NCI-H1436 (cell line): ENCODE measurements at places on chromosomes 5 and 9.

- DNase-seq = no peak
Observed at GRCh38 chr5:41736641-41737040, 133.6 kb downstream of the OXCT1 start.

DNA sequence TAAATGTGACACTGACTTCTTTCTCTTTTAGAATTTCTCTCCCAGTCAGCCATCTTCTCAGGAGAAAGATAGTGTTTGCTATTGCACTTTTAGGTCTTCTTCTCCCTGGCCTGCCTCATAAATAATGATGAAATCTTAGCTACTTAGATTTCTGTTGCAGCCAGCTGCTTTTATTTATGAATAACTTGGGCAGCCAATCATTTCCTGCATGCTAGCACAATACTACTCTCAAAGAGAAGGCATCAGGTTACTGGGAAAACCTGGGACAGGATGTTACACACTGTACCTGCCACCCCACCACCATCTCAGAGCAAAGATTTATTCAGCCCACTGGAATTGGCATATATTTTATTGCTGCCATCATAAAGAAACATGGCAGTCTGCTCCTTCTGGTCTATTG lies 266.6 kb downstream of the PRELID2 start:
- DNase-seq = peak; percentile 43

DNA sequence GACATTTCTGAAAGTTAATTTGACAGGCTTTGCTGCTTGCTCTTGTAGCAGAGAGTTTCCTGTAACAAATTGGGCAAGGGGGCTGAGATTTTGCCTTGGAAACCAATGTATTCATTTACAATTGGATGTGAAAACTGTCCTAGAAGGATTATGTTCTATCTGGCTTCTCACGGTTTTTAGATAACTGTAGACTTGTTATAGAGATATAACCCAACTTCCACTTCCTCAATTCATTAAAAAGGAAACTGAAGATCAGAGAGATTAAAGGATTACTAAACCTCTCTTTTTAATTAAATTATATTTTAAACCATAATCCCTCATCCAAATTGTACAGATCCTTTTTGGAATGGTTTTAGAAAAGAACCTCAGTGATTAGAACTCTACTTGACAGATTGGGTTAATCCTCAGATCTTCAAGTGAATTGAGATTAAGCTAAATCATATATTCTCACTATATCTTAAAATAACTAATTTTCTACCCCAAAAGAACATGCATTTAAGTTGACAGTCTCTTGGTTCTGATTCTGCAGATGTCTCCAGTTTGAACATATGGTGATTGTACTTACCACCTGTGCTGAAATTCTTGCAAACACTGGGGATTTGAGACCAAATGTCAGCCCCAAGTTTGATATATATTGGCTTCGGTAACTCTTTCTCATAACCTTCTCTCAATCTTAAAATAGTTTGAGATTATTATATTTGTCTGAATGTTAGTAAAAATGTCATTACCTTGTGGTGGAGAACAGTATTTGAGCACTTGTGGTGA lies 130.1 kb upstream of the C9orf72 start:
- no peak for DNase-seq

GRCh38 chr5:80874162-80874561 lies 86.0 kb upstream of the RASGRF2 start:
- DNase-seq = no peak

GRCh38 chr5:8019719-8020218 lies 150.8 kb downstream of the MTRR start:
- DNase-seq = no peak

GRCh38 chr9:13049223-13049622 lies 230.3 kb downstream of the MPDZ start:
- no peak for DNase-seq

DNA sequence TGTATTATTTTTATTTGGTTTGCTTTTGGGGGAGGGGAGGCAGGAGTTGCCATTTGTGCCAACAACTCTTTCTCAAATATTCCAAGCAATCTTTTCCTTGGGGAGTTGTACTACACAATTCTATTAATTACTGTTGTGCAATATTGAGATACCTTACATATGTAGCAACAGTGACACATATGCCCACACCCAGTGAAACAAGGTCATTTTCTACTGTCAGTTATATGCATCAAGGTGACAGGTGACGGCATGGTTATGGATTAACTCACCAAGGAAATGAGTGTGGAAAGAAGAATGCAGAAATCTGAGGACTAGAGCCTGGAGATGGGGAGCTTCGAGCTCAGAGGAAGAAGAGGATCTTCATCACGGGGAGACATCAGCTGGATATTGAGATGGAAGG lies 17.9 kb upstream of the MSMP start:
- DNase-seq = no peak

- DNase-seq = no peak
Observed at GRCh38 chr5:157518963-157519362, 56.6 kb downstream of the ADAM19 start.

DNA sequence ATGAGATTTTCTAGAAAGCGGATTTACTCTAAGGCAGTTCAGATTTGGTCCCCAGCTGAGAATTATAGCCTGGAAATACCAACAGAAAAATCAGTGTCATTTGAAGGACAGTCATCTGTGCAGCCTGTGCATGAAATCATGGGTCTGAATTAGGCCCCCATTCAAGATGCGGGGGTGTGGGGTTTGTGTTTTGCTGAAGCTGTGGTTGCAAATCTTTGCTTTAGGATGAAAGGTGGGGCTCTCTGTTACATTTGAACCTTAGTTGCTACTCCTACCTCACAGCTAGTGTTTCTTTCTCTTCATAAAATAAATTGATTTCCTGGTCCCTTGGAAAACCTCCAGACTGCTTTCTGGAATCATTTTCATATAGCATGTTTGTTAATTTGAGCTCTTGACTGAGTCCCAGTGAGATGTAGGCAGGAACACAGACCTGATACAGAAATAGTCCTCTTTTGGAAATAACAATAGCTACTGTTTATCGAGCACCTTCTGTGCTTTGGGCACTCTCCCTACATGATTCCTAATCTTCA lies 4.8 kb upstream of the ABL1 start:
- no peak for DNase-seq

DNA sequence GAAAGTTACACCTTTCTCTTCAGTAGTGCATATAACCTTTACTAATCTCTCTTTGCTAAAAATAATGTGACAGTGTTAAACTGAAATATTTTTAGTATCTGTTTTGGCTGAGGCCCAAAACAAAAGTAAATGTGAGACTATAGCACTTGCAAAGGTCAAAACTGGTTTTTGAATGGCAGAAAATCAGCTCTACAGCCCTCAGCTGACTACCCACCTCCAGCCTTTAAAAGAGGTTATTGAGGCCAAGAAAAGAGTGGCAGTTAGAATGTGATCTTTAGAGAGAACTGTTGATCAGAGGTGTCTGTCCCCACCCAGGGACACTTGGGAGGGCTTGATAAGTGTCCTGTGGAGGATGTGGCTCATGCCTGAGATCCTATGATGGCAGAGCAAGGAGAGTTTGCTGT lies 30.9 kb downstream of the PRKACG start:
- DNase-seq = no peak

DNA sequence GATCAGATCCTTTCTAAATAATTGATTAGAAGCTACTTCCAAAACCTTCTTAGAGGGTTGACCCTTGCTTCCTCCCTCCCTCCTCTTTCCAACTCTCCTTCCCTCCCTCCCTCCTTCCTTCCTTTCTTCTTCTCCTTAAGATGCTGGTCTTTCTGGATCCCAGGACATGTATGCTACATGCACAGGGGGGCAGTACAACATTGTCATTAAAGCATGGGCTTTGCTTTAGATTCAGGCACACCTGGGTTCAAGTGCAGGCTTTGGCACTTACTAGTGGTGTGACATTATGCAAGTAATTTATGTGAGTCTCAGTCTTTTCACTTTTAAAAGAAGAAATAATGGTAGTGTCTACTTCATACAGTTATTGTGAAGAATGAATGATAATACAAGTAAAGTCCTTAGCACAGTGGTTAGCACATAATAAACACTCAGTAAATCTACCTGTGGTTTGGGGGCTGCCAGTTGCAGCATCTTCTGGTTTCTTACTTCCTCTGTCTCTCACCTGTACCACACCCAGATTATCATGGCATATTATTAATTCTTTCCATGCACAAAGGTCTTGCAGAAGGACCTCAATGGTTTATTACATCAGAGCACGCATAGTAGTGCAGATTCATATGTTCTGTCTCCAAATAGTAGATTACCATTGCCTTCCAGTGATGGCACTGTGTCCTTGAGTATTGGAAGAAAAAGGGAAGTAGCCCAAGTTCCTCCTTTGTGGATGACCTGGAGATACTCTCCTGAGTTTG lies 154.1 kb downstream of the ARHGAP26 start:
- DNase-seq = no peak

DNA sequence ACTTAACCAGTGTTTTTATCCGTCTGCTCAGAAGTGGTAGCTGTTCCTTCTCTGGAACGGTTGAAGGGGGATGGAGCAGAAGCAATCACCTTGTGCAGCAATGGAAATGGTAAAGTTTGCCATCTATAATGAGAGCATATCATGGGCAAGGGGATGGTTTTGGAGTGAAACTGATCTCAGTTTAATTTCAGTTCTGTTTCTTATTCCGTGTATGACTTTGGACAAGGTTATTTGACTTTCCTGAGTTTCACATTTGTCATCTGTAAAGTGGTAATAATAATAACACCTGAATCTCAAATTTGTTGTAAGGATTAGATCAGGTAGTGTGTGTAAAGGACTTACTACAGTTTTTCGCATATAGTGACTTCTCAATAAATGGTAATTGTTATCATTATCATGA lies 106.1 kb downstream of the PCSK1 start:
- no peak for DNase-seq

GRCh38 chr5:113068559-113068958 lies 92.0 kb downstream of the DCP2 start:
- no peak for DNase-seq

DNA sequence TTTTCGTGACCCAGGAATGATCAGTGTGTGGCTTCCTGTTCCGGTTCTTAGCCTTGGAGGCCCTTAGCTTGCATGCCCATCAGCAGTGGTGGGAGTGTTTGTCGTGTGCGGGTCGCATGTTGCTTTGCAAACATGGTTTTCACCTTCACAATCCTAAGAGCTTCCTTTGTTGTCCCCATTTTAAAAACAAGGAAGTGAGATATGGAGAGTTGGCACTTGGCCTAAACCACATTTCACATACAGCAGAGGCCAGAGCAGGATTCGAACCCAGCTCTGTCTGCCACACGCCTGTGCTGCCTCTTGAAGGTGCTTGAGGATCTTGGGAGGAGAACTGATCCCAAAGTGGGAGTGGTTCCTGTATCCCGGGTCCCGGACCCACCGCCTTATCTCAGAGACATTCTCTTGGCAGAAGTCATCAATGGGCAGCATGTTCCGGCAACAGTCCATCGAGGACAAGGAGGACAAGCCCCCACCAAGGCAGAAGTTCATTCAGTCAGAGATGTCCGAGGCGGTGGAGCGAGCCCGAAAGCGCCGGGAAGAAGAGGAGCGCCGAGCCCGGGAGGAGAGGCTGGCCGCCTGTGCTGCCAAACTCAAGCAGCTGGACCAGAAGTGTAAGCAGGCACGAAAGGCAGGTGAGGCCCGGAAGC lies 38.2 kb upstream of the POMT1 start:
- DNase-seq = no peak

DNA sequence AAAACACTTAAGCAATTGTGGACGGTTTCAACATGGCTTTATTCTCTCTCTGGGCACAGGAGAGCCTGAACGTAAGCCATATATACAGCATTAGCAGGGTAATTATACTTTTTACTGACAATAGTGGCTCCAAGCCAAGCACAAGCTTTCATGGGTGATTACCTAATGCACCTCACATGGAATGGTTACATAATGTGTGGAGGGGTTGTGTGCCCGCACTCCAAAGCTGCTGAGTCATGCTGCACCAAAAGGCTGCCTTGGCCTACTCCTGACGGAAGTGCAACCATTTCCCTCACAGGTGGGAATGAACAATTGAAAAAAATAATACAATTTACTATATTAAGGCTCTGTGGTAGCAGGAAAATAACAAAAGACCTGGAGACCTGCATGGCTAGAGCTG lies 86.5 kb upstream of the ATP10B start:
- peak; percentile 53 for DNase-seq

GRCh38 chr9:121240472-121241135 lies 27.4 kb upstream of the GSN start:
- DNase-seq = no peak

DNA sequence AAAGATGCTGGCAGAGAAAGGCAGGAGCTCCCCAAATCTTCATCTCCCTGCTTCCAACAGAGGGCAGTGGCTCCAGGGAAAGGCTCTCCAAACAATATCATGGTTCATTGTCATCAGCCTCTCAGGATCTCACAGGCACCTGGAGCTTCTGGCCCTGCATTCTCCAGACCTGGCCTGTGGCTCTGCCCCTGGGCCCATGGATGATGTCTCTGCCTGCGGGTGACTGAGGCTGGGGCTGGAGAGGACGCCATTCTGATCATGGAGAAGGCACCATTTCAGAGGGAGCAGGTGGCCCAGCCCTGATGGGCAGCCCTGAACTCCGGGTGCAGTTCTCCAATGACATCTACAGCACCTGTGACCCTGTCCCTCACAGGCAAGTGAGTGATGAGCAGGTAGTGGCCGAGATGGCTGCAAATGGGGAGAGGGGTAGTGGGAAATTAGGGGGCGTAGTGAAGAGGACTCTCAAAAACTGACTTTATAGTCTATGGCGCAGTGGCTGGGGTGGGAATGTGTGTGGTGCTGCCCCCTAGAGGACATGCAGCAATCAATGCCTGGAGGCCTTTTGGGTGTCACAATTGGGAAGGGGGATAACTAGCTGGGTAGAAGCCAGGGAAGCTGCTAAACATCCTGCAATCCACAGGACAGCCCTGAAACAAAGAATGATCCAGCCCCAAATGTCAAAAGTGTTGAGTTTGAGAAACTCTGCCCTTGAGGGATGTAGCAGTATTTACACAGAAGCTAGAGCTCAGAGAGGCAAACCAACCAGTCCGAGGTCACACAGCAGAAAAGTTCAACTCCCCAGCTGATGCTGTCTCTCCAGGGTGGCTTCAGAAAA lies 3.2 kb downstream of the SH3PXD2B start:
- no peak for DNase-seq

GRCh38 chr5:132566657-132567056 lies 9.9 kb downstream of the RAD50 start:
- no peak for DNase-seq

DNA sequence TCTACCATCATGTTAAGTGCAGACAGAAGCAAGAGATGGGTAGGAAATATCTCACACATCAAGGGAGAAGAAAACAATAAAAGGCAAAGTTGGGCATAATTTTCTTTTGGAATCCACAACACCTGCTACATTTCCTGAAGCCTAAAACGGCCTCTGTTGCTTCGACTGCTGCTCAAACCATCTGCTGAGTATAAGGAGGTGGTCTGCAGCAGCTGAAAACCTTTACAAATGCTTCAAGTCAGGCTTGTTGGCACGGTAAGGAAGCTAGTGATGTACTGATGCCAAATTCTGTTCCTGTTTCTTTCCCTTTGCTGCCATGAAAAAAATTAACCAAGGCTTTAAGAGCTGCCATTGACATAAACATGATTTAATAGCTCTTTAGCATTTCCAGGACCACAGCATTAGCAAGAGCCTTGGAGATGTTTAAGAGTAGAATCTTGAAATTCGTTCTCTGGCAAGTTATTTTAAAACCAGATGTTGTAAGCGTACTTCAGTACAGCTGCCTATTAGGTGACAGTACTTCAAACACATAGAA lies 75.6 kb downstream of the DMRTA1 start:
- no peak for DNase-seq
